ENCODE measurements at places on chromosomes 5 and 9.

- peak; percentile 40 for DNase-seq
Observed at GRCh38 chr5:111772456-111773122, 15.6 kb upstream of the NREP start.

- no peak for DNase-seq
Observed at GRCh38 chr5:132476876-132477781, 13.4 kb downstream of the IRF1 start.

GRCh38 chr5:73743161-73743560 is 117.2 kb downstream of the ARHGEF28 start:
- DNase-seq: no peak

- DNase-seq: no peak
Observed at GRCh38 chr9:109132567-109133021, 12.8 kb upstream of the TMEM245 start.

DNA sequence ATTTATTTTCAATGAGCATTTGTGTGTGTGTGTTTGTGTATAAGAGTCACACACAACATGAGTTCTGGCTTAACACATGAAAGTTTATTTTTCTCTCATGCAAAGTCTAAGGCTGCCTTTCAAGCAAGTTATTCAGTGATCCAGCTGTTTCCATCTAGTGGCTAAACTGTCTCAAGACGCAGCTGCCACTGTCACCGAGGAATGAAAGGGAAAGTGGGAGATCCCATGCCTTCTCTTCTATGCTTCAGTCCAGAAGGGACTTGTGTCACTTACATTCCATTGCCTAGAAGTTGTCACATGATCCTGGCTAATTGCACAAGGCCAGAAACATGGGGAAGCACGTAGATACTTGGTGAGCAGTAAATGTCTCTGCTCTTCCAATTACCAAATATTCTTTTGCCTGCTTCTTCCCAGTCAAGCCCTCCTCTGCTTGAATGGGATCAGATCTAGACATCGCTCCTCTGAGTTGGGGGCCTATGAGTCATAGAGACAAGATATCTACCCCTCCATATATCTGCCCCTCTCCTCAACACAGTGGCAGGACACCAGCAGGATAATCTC is 30.4 kb upstream of the SLIT3 start:
- peak; percentile 16 for DNase-seq

GRCh38 chr5:39178861-39179260 is 40.5 kb downstream of the FYB1 start:
- DNase-seq: no peak

DNA sequence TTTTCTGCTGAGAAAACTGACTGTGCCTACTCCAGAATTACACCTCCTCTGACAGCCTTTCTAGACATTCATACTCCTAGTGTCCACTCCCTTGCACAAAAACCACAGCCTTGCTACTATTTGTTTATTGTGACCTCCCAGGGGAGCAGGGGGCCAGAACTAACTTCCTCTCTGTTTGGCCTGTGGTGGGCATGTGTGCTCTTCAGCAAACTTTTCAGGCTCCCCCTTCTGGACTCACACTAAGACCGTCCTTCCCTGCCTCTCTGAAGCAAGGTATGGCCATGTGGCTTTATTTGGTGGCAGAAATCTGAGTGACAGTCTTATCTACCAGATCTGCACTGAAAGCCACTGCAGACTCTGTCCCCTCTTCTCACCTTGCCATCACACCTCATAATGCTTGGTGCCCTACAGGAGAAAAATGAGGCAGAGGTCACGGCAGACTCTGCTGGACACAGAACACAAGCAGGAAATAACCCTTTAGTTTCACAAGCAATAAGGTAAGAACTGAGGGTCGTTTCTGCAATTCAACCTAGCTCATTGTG is 28.2 kb downstream of the LIFR start:
- no peak for DNase-seq

DNA sequence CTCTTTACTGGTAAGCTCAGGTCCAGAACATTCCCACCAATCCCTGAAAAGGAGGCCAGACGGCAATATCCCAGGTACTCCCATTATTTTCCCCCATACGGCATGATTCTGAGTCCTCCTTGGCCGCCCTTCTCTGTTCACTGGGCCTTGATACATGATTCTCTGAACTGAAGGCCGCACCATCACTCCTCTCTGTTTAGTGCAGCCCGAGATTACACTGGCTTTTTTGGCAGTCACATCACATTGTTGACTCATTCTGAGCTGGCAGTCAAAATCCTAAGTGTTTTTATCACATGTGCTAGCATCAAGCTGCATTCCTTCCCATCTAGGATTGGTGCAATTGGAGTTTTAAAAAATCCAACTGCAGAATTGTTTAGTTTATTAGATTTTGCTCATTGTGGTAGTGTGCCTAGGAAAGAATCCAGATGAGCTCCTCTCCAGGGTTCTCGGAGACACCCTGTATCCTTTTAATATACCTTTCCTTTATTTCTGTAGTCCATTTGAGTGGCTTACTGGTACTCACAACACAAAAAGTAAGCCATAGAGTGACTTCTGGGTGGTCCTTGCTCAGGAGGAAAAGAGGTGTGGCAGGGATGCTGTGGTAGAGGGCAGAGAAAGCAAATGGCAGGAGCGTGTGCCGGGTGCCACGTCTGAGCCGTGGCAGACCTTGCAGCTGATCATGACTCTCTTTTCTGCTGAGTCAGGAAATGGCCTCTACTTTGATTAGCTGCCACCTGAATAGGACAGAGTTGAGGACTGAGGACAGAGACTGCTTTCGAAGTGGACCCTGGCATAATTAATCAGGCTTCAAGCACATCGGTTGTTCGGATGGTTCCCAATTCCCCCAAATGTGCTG is 121.1 kb upstream of the IL12B start:
- peak; percentile 91 for DNase-seq

GRCh38 chr5:38422622-38423021 is 133.8 kb downstream of the LIFR start:
- DNase-seq: no peak

GRCh38 chr5:57442080-57442839 is 40.4 kb downstream of the ACTBL2 start:
- peak; percentile 18 for DNase-seq

DNA sequence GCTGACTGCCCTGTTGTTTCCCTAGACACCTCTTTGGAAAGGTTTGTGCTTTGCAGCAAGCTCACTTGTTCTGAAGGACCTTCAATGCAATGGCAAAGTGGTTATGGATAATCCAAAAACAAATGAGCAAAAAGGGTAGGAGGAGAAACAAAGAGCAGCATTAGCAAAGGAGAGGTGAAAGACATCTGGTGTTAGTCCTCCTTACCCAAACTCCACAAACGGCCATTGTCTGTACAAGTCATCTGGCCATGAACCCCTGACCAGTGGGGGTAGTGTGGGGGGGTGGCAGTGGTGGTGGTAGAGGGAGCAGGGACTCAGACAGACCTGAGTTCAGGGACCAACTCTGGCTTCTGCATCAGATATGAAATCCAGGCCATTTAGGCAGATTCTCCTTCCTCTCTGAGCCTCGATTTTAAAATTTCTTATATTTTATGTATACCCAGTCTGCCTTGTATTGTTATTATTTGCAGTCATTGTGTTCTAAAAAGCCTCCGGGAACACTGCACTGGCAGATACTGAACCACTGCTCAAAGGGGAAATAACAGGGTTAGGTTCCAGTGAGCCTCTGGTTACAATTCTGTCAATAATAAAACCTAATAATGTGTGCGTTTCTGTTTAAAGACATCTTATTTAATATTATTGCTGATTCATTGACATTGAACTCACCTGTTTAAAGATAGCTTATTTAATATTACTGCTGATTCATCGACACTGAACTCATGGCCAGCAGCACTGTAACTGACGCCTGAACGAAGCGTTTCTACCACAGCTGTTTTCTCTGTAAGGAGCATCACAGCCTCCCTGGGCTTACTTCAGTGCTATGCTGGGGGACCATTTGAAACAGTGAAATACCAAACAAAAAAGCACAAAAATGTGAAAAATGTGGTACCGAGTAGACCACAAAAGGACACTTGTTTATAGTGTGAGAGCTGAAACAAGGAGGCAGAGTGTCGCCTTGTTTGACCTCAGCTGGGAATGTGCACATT is 156.0 kb downstream of the SEC61B start:
- no peak for DNase-seq

DNA sequence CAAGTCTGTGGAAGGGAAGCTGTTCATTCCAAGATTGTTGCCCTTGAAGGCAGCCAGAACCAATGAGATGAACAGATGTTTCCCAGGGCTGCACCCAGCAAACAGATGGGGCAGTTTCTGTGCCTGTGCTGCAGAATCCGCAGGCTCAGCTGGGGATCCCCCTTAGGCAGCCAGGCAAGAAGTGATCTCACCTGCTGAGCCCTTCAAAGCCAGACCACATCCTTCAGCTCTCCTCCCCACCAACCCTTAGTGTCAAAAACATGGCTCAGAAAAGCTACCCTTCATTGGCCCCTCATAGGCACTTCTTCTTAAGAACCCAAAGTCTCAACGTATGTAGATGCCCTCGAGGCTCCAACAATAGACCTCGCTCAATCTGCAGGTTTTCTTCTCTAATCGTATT is 626.7 kb downstream of the CCDC171 start:
- DNase-seq: no peak

DNA sequence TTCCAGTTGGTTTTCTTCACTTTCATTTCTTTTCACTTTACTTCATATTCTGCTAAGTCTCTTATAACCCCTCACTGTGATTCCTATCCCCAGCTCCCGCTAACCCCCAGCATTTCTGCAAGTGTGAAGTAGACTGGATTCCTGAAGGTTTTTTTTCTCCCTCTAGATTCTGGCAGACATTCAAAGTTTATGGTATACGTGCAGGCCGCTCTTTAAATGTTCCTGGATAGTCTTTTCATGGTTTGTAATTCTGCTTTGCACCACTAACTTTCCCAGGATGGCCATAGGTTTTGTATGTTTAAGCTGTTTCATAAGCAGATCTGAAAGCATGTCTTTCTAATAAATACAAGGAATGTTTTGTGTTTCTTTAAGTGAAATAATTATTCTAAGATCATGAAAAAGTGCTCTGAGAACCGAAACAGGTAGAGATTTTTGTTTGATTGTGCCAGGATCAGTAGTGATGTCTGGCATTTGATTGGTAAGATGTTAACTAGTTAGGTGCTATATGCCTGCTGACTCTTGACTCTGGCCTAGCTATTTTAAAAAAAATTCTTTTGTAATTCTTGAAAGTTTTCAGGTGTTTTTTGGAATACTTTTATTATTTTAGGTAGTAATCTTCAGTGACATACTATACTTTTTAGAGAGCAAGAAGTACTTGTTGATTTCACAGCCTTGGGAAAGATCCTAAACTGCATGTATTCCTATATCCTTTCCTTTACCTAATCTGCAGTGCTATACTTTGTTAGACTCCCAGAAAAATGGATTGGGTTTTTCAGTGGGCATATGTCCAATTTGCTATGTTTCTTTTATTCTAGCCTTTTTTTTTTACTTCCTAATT is 29.7 kb downstream of the CNOT6 start:
- no peak for DNase-seq

GRCh38 chr5:90353254-90353653 is 56.3 kb downstream of the CETN3 start:
- DNase-seq: no peak

DNA sequence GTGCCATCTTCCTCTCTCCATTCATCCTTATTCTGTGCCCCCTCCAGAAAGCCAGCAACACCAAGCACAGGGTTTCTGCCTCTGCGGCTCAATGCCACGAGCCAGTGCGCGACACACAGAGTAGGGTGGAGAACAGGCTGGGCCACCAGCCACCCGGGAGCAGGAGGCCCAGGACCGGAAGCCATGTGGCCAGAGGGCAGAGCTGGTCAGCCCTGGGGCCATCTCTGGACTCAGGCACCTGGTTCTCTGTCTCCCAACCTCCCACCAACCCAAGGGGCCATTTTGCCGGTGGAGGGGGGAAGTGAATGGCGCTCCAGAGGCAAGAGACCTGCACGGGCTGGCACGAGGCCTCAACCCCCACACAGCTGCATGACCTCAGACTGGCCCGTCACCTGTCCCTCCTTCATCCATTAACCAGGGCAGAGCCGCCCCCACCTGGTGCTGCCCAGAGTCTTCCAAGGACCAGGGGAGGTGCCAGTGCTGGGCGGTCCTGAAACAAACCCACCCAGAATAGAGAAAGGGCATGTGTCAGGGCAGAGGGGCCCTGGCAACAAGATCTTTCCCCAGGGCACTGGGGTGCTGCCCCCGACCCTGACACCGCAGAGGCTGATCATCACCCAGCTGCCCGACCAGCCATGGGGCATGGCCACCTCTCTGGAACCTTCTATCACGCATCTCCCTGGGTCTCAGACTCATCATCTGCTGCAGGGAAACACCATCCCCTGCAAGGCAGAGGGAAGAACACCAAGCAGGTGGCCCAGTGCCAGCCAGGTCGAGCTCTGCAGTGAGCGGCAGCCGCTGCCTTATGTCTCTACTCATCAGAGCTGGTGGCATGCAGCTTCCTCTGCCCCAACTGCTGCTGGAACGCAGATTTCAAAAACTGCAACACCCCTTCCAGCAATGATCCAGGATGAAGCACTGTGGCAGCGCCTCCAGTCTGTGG is 11.9 kb downstream of the VAV2 start:
- DNase-seq: no peak

DNA sequence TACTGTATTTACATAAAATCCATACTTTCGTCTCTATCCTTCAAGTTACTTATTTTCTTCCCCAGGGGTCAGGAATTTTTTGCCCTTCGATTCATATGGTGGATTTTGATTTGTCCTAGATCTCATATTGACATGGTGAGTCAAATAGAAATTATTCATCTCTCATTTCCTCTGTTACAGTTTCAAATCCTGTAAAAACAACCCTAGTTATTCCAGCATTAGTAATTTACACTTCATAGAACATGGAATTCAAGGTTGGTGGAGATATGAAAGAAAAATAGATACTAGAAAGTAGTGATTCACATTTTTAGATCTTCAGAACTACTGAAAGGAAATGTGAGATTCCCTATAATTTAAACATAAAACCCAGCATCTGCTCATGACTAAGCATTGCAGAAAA is 1331.0 kb upstream of the CDH9 start:
- peak; percentile 37 for DNase-seq

DNA sequence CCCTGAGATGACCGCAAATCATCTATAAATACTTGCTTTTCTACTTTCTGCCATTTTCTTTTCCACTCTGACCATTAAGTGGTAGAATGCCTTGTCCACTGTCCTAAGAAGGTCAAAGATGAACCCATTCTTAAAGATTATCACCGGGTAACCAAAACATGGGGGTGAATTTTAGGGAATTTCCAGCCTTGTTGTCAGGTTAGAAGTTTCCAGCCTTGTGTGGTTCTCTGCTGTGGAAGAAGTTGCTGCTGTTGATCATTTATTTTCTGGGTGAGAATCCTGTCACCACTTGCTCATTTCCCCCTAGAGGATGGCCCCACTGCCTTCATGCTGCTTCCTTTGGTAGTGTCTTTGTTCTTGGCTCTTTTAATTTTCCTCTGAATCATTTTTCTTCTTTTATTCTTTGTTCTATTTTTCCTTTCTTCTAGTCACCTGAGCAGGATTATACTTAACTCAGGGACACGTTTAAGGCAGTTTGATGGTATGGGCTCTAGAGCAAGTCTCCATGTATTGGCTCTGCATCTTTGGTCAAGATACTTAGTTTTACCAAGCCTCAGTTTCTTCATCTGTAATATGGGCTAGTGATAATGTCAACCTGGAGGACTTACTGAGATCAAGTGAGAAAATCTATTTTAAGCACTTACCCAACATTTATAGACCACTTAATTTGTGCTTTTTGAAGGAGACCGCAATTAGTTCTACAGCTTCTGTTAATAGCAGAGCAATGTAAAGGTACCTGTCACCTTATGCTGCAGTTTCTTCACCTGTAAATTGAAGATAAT is 266.2 kb downstream of the ARHGAP26 start:
- no peak for DNase-seq

- DNase-seq: no peak
Observed at GRCh38 chr5:149177911-149178565, 36.7 kb downstream of the ABLIM3 start.

- DNase-seq: no peak
Observed at GRCh38 chr9:76486151-76486550, 27.2 kb downstream of the GCNT1 start.

Data from PC-3 (cell line).